ENCODE measurements at places on chromosomes 4 and X.

DNA sequence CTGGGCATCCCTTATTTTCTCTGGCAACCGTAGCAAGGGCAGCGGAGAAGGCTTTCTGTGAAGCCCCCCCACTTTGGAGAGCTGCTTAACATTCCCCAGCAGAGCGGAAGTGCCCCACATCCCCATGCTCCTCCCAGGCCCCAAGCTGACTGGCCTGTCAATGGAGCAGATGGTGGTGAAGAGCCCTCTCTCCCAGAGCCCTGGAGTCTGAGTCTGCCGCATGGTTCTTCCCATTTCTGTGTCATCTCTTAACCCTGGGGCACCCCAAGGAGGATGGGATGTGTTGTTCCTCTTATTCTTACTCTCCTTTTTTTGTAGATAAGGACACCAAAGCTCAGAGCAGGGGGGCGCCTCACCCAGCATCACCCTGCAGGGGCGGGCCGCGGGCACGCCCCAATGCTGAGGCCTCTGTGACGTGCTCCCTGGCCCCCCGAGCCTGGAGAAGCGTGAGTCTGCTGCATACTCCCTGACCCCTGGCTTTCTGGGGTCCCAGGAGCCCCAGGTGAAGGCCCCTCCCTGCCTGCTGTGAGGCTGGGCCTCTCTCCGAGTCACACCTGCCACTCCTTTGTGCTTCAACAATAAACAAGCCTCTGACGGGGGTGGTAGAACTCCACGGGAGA, 35.9 kb downstream of the ADRA2C start:
- no peak for DNase-seq

GRCh38 chr4:62399242-62399641, 1199.1 kb downstream of the ADGRL3 start:
- DNase-seq: no peak

DNA sequence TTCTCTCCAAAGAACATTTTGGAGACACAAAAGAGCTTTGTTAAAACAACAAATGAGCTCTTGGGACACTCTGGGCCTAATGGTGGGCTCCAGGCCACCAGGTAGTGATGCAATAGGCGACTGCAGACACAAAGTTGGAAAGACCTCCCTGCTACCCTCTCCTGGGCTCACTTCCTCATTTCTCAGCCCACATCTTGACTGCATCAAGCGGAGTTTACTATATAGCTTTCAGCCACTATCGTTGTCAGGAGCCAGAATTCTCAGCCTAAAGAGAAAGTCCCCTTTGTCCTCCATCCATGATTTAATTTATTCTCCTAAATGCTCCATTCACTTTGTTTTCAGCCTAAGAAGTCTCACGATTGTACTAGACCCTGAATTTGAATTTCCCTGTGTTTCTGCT, 114.9 kb downstream of the EFHC2 start:
- DNase-seq: no peak

DNA sequence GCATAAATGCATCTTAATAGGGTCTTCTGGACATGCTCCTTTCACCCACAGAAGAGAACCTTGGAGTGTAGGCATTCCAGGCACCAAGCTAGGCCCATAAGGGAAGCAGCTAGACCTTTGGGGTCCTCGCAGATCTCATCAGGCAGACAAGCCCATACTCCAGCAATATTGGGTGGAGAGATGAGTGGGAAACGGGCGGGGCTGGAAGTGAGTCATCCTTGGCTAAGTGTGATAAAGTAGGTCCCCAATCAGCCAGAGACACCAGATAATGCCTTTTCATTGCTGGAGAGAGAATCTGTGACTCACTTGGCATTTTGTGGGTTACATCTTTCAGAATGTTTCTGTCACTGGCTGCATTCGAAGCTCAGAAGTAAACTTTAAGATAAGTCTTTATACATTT, 133.3 kb upstream of the MBNL3 start:
- DNase-seq: no peak

- DNase-seq: no peak
These were observed 83.0 kb upstream of the IL13RA1 start for GRCh38 chrX:118644378-118644777.

GRCh38 chr4:16035843-16036242, 48.0 kb downstream of the PROM1 start:
- no peak for DNase-seq

DNA sequence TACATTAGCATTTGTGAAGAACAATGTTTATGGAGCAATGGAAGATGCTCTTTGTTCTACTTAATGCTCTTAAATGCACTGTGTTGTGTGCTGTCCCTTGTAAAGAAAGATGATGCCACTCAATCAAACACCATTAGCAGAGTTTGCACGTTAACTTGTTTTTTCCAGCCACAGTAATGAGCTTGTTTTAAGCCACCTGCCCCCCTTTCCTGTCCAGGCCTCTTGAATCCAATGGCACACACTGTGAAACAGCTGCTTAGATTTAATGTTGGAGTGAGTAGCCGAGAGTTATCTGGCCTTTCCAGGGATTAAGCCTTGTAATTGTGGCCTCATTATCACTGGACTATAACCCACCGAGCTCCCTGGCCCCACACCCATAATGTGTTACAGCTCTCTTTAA, 86.0 kb downstream of the PAK3 start:
- DNase-seq: no peak

All from GM06990 (cell line).